Activated CD8-positive, alpha-beta memory T cell treated with anti-CD3 and anti-CD28 coated beads, Interleukin-2, amount 10 ng/mL, durations not matched to agents 7 days and 5 days (primary cell): ENCODE measurements at places on chromosomes 1 and 21. TPM values are rescaled to one million over a fixed set of nuclear protein-coding genes. Genes with fewer than 3 reads are reported as not detected.

DNA sequence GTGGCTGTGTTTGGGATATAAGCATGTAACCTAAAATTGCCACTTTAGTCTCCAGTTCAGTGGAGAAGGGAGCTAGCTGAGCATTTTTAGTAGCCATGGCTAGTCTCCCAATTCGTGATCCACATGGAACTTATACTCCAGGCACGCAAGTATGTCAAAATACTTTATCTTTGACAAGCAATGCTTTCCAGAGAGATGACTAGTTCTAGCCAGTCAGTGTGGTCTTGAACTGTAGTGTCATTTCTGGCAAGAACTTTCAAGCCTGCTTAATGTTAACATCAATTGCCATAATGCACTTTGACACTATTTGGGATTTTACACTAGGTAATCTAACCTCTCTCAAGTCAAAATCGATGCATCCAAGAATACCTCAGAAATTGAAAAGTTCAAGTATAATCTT, 660.0 kb downstream of the PTPRC start:
- no peak for DNase-seq
- no peak overlapping the region for H3K27ac ChIP-seq
- no peaks in the 10 kb centered on the region for H3K4me1 ChIP-seq
- no peaks in the 10 kb centered on the region for H3K36me3 ChIP-seq

DNA sequence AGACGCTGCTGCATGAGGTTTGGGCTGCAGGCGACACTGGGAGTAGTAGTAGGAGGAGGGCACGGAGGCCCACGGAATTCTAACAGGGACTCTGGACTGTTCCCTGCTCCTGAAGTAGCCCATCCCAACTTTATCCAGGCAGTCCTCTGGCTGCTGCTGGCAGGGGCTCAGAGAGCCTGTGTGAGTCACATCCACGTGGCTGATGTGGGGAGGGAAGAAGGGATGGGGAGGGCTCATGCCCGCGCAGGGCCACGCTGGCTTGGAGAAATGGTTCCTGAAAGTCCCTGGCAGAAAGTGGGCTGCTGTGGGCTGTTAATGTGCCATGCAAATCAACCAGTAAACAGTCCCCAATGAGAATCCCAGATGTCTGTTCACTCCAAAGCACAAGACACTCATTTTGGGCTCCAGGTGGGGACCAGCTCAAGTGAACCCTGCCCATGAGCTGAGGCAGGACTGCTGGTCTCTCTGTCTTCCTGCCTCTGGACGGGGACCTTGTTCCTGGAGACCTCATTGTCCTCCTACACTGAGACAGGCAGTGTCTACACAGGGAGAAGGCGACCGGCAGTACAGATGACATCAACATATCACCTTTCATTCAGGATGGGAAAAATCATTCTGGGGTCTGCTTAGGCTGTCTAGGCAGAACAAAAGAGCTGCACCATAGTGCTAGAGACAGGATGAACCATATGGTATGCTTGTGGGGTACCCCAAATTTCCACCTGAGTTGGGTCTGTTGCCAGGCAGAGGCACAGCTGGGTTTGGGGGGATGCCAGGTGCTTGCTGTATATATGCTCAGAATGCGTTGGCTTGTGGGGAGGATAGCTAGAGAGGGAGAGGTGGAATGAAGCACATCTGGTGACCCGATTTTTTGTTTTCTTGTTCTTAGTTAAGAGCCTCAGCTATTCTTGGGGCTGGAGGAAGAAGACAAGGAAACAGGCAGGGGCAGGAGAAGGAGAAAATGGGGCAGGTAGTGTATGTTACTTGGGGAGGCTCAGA, 57.9 kb upstream of the FMOD start:
- H3K27ac ChIP-seq = no peak overlapping the region
- H3K4me3 ChIP-seq = no peak overlapping the region
- no peaks in the 10 kb centered on the region for H3K4me1 ChIP-seq
- H3K36me3 ChIP-seq = no peaks in the 10 kb centered on the region

DNA sequence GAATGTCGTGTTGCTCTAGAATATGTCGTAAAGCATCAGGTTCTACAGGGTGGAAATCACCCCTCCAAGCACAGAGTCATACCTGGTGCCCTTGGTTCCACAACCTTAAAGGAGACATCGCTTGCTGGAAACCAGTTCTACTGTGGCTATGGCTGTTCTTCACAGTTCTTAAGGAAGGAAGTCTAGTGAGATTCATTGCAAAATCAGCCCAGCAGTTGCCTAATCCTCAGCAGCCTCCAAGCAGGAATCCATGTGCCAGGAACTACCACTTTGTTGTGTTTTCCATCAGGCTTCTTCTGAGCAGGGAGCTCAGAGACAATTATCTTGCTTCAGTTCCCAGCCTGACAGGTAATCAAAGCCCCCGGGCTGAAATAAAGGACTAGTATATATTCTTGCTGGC, 45.0 kb upstream of the SLC35F3 start:
- H3K36me3 ChIP-seq = no peaks in the 10 kb centered on the region
- H3K4me1 ChIP-seq = no peaks in the 10 kb centered on the region
- H3K27me3 ChIP-seq = no peaks in the 10 kb centered on the region
- H3K27ac ChIP-seq = no peak overlapping the region
- H3K4me3 ChIP-seq = no peak overlapping the region

DNA sequence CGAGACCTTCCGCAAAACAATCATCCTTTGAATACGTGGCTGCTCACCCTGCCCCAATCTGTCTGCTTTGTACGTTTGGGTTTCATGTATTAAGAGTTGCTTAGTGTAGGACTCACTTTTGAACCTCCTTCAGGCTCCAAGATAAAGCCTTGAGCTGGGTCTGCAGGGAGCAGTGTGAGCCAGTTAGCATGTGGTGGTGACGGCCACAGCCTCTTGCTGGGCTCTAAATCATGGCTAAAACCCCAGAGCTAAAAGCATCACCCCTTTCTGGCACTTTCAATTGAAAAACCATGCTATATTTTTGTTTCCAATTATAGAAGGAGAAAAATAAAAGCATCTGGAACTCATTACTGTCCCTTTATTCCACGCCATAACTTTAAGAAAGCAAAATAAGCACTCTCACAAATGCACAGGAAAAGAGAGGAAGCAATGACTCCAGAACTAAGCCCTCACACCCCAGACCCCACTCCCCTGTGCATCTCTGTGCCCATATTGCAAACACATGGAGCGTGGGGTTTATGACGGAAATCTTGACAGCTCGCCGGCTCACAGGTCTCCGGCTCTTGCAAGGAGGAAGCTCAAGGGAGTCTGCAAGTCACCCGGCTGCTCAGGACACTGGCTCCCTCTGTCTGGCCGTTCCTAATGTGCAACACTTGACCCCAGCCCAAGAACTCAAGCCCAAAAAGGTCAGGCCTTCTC, 135.5 kb downstream of the MIS18A start:
- no peaks in the 10 kb centered on the region for H3K36me3 ChIP-seq
- no peak overlapping the region for H3K4me3 ChIP-seq
- H3K4me1 ChIP-seq = no peaks in the 10 kb centered on the region
- DNase-seq = no peak
- H3K27ac ChIP-seq = no peak overlapping the region

DNA sequence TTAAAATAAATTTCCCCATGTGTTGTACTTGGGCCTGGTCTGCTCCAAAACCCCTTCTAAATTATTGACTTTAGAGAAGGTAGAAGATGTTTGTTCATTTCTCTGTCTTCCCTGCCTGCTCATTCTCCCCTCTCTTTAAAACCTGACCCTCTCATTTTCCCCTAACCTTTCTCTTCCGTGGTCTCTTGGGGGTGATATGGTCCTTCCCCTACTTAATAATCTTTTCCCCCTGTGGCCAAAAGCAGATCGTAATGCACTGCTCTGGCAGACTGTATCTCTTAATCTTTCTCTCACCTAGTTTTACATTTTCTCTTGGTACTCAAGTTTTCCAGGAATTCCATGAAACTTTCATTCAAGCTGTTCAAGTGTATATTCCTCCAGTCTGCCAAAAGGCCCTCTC, 301.7 kb downstream of the TTLL7 start:
- no peak overlapping the region for H3K4me3 ChIP-seq
- peaks cover 13% of the 10 kb centered on the region for H3K27me3 ChIP-seq
- H3K36me3 ChIP-seq = no peaks in the 10 kb centered on the region
- no peak overlapping the region for H3K27ac ChIP-seq
- no peaks in the 10 kb centered on the region for H3K4me1 ChIP-seq

DNA sequence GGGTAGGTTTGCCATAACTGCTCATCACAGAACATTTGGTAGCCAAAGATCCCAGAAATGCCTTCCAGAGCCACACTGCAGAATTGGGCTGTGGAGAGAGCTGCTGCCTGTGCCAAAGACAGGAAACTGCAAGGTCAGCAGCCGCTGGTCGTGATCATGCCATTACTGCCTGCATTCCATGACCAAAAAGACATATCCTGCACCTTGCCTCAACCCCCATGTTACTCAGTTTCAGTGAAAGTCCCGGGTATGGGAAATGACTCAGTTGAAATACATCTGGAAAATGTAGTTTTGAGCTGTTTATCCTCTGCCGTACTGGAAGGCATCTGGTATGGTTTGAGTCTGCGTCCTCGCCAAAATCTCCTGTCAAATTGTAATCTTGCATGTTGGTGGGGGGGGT, 161.7 kb downstream of the FCRL5 start:
- no peaks in the 10 kb centered on the region for H3K4me1 ChIP-seq
- peaks cover 56% of the 10 kb centered on the region for H3K27me3 ChIP-seq
- no peak overlapping the region for H3K27ac ChIP-seq
- no peaks in the 10 kb centered on the region for H3K36me3 ChIP-seq
- no peak overlapping the region for H3K4me3 ChIP-seq

DNA sequence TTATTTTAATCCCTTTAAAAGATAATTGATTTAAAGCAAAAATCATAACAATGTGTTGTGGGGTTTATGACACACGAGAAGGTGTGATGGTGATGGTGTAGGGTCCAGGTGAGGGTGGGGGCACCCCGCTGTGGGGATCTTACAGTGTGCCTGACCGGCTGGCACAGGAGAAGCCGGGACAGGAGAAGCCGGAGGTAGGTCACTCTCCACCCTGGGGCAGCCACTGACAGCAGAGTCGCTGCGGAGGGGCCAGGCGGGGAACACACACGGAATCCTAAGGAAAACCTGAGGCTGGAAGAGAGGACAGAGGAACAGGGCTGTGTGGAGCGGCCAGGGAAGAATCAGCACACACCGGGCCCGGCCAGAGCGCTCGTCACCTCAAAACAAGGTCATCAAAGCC, 4.3 kb upstream of the LRRC3 start:
- no peaks in the 10 kb centered on the region for H3K36me3 ChIP-seq
- no peak for DNase-seq
- no peak overlapping the region for H3K27ac ChIP-seq
- H3K4me1 ChIP-seq = peaks cover 3% of the 10 kb centered on the region
- no peak overlapping the region for H3K4me3 ChIP-seq

Gene PTPN22
- 133 TPM for total RNA-seq
